ENCODE measurements at places on chromosomes 1 and 21.

GRCh38 chr1:14253676-14254075 lies 344.8 kb upstream of the KAZN start:
- DNase-seq = no peak

DNA sequence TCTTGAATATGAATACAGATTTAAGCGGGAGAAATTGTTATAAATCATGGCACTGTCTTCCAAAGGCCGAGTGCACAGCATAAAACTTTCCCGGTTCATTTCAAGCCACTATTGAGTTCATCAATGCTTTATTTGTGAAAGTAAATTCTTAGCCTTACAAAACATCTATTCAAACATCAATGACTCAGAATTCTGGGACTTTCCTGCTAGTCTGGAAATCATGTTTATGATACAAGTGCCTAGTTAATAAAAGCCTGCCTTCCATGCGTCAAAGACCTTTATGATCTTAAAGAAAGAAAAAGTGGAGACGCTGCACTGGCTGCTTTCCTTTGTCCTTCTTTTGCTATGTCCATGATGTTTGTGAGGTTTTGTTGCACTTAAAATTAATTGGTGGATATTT lies 137.7 kb downstream of the SETD4 start:
- DNase-seq = no peak

GRCh38 chr1:206421616-206422340 lies 48.5 kb upstream of the IKBKE start:
- DNase-seq = no peak

- no peak for DNase-seq
Observed at GRCh38 chr1:44934791-44935190, 51.6 kb downstream of the EIF2B3 start.

GRCh38 chr1:42682739-42683531 lies 717 bp downstream of the YBX1 start:
- peak; percentile 82 for DNase-seq

GRCh38 chr1:59027177-59027576 lies 243.3 kb upstream of the JUN start:
- no peak for DNase-seq

DNA sequence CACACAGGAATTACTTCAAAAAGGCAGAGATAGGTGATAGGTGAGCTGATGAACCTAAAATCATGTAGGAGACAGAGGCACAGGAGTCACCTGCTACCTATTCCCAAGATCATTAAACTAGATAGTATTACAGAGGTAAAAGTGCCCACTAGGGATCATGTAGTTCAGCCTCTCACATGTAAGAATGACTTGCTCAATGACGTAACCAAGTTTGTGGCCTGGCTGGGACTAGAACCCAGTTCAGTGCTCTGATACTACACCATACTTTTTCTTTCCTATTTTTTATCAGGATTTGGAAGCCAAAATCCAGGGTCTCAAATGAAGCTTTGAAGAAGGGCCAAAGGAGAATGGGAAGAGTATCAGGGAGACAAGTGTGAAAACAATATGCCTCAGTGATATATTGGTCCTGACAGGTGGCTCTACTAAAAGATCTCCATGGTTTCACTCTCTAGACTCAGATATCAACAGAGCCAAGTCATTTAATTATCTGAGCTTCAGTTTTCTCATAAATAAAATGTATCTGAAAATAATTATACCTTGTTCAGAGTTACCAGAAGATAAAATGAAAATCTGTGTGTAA lies 87.3 kb upstream of the SLFNL1 start:
- DNase-seq = no peak

GRCh38 chr1:212433577-212434462 lies 1.1 kb downstream of the NENF start:
- DNase-seq = no peak

- DNase-seq = peak; percentile 48
Observed at GRCh38 chr1:206723805-206724472, 39.2 kb downstream of the MAPKAPK2 start.

- peak; percentile 41 for DNase-seq
Observed at GRCh38 chr21:41367945-41368734, 6.3 kb downstream of the MX2 start.

DNA sequence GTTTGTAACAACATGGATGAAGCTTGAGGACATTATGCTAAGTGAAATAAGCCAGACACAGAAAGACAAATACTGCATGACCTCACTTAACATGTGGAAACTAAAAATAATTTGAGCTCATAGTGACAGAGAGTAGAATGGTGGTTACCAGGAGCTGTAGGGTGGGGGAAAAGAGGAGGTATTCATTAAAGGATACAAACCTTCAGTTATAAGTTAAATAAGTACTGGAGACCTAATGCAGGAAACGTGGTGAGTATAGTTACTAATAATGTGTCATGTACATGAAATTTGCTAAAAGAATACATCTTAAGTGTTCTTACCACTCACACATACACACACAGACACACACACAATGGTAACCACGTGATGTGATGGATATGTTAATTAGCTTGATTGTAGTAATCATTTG lies 86.7 kb downstream of the NGF start:
- no peak for DNase-seq

DNA sequence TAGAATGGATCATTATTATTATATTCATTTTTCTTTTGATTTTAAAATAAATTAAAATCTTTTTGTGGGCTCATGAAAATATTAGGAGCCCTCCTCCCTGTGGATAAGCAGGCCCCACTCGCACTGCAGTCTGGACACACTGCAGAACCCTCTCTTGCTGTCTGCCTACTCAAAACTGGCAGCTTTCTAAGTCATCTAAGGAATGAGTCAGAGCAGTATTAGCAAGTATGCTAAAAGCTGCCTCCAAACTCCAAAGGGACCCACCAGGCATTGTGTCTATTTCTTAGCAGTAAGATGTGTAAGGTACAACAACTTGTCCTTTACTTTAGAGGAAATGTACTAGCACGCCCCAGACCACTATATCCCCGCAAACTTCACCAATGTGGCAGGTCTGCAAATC lies 108.8 kb downstream of the SYF2 start:
- DNase-seq = no peak

- no peak for DNase-seq
Observed at GRCh38 chr1:36175137-36176095, 19.5 kb downstream of the MAP7D1 start.

DNA sequence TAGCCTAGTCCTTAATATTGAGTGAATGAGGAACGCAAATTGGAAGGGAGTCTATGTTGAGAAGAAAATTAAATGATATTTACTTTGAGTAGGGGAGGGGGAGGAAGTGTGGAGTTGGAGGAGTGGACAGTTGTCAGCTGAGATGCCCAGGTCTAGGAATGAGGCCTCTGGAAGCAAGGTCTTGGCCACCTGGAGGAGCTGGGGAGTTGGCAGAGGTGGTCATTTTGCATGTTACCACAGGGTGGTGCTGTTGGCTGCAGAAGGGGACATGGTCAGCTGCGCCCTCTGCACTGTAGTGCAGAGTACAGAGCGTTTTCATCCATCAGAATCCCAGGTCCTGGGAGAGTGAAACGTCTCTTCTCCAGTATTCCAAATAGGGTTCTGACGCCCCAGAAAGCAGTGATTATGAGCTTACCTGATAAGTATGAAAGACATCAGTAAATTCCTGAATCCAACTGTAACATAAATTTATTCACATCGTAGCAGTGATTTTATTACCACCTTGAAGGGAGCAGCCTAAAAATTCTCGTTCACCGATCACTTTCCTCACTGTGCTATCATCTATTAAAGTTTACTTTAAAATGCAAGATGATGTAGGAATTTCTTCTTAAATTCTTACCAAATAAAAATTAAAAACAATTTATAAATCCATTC lies 13.8 kb downstream of the PARK7 start:
- no peak for DNase-seq

GRCh38 chr1:157496121-157496526 lies 56.2 kb downstream of the FCRL5 start:
- DNase-seq = no peak

DNA sequence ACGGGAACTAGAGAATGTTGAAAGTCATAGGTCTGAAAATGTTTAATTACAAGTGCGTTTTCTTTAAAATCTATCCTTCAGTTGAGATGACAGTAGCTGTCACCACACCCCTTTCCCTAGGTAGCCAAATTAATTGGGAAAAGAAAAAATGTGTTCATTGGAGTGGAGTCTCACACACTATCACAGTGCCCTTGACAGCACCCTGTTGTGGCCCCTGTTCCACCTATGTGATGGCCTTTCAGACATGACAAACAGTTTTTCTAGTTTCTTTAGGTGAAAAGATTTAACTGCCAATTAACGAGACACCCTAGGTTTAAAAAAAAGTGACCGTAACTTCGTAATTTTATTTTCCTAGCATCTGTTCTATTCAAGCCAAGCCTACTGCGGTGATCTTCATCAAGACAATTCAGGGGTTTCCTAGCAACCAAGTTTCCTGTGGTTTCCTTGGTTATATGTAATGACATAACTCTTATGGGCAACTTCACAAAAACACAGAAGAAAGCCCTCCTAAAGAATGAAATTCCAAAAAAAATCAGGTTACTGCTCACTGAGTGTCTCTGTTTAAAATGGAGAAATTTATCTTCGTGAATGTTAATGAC lies 298.3 kb downstream of the PDE4B start:
- no peak for DNase-seq

DNA sequence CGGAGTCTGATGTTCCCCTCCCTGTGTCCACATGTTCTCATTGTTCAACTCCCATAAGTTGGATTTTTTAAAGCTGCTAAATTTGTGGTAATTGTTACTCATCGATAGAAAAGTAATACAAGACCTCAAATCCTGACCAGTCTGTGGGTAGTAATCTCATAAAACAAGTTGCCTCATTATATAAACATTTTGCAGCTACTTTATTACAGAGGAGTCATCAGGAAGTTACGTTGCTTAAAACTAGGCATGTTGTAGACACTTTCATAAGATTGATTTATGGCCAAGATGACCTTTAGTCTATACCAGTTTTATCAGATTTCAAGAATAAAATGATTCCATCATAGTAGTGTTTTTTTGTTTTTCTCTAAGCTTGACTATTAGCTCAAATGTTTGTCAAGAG lies 208.8 kb downstream of the GIPC2 start:
- no peak for DNase-seq

DNA sequence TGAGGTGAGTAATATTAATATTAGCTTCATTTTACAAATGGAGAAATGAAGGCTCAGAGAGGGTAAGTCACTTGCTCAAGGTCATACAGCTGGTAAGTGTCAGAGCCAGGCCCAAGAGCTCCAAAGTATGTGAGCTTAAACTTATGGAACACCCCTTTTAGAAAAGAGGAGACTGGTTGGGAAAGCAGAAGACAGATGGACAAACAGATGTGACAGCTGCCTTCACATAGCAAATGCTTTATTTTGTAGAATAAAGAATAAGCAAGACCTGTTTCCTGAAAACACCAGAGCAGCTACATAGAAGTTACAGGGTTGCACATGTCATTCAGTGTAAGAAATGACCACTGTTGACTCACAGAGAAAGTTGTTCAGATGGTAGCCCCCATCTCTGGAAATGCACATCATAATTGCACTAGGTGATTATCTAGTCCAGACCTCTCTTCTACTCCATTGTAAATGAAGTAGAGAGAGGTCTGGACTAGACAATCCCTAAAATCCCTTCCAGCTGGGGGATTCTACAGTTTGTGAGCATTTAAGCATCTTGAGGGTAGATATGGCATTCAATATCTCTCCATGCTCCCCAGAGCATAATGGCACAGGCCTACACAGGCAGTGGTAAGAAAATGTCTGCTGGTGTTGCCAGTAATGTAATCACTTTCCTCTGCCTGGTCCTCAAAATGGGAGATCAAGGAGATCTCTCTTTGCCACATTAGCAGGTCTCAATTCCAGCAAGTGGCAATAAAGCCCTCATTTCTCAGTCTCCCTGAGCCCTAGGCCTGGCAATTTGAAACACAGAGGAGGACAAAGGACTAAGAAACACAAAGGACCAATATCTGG lies 188.2 kb upstream of the FGGY start:
- no peak for DNase-seq

DNA sequence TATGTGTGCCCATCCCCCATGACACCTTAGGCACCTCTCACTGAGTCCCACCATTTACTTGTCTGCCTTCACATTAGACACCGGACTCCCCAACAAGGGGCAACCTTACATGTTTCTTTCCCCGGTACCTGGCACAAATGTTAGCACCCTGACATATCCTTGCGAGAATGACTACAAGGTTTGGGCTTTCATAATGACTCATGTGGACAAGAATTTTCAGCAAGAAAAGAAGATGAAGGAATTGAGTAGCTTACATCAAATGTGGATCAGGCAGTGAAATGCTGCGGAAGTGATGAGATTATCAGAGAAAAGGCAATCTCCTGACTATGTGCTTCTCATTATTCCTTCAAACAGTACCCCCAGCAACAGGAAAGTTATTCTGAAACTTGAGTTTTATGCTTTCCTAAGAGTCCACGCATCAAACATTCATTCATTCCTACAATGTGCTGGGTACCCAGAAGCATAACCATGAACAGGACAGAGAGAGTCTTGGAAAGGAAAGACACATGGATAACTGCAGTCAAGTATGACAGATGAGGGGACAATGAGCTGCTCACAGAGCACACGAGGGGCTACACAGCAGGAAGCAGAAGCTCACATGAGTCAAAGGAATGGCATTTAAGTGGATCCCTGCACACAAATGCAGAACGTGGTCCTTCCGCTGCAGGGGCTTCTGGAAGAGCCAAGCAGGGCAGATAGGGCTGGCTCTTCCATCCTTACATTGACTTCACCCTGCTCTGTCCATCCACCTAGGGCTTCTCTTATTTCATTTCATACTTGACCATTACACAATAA lies 112.1 kb downstream of the PCNX2 start:
- no peak for DNase-seq

DNA sequence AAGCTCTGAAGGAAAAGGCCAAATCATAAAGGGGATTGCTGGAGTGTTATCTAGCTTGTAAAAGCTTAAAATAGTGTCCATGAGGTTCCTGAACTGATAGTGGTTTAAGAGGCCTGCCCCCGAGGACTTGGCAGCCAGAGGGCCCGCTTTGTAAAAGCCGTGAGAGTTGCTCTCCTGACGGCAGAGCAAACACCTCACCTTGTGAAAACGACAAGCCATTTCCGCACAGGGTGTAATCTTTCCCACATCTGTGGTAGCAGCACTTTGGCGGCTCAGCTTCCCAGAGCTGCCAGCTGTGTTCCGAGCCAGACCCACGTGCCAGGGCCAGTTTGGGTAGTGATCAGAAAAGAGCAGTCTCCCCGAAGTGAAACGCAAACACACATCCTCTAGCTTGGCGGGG lies 37.0 kb downstream of the SERBP1 start:
- no peak for DNase-seq

Measured in left forelimb (tissue), 1 donor.